Activated CD4-positive, CD25-positive, alpha-beta regulatory T cell treated with anti-CD3 and anti-CD28 coated beads, Interleukin-2, amount 50 U/mL, for 16 hours (primary cell): ENCODE measurements at places on chromosomes 16 and 17.

DNA sequence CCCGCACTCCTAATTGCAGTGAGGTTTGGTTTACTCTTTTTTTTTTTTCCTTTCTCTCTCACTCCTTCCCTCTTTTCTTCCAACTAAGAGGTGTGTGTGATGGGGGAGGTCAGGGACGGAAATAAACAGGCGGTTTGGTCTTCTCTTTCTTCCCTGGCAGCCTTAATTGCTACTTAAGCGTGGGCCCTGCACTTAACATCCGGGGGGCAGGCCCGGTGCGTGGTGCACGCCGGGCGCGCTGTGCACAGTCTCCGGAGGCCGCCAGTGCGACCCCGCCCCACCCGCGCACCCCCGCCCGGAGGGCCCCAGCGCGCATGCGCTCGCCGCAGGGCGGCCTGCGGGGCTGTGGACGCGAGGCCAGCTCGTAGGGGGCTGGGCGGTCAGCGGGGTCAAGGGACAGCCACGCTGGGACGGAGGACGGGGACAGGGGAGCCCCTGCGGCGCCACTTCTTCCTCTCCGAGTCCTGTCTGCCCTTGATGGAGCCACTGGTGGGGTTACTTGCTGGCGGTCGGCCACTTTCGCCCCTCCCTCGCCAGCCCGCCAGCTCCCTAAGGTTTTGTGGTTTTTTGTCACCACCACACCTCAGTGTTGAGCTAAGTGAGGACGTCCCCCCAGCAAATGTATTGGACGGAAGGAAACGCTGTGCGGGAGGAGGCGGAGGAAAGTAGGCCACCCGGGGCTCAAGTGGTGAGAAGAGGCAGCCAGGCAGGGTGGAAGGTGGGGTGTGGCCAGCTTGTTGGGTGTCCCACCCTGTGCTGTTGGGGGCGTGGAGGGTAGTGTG is 120.9 kb downstream of the MRM1 start:
- DNase-seq = peak; percentile 59

DNA sequence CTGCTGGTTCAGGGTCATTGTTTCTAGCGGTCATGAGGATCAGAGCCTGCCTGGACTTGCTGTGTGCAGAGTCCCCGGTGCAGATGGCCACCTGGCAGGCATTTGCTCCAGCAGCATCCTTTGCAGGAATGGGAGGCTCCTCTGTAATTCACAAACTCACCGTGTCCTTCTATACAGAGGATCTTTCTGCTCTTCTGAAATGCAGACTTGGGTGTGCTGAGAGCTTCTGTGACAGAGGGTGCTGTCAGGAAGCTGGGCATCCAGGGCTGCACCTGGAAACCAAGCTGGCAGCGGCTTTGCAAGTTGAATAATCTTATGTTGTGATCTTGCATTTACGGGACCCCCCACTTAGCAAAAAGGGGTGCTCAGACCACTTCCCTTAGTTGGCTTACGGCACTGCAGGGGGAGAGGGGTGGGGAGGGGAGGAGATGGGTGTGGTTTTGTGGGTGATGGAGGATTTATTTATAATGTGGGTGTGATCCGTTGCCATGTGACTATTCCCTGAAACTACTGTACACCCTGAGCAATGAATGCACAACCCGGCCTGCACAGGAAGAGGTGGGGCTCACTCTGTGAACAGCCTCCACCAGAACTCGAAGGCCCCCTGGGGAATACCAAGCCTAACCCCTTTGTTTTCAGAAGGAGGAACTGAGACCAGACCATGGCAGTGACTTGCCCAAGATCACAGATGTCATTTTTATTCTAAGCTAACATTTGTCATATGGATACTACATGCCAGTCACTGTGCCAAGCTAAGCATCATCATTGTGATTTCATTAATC is 178.3 kb downstream of the PRKCB start:
- no peak for DNase-seq

GRCh38 chr16:64910356-64910755 is 211.5 kb downstream of the CDH11 start:
- no peak for DNase-seq

DNA sequence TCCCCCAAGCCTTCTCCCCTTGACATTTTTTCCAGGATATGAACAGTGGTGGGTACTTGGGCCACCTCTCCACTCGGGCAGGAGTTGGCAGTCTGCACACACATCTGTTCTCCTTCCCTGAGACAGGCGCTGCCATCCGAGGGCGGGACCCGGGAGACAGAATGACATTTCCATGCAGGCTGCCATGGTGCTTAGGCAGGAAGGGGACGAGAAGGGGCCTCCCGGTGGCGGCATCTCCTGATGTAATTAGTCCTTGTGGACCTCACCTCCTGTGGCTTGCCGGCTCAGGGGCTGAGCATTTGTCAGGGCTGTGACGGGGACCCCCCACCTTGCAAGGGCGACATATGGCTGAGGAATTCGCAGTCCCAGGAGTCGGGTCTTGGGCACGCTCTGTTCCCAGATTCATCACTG is 197.2 kb downstream of the FOXL1 start:
- no peak for DNase-seq

DNA sequence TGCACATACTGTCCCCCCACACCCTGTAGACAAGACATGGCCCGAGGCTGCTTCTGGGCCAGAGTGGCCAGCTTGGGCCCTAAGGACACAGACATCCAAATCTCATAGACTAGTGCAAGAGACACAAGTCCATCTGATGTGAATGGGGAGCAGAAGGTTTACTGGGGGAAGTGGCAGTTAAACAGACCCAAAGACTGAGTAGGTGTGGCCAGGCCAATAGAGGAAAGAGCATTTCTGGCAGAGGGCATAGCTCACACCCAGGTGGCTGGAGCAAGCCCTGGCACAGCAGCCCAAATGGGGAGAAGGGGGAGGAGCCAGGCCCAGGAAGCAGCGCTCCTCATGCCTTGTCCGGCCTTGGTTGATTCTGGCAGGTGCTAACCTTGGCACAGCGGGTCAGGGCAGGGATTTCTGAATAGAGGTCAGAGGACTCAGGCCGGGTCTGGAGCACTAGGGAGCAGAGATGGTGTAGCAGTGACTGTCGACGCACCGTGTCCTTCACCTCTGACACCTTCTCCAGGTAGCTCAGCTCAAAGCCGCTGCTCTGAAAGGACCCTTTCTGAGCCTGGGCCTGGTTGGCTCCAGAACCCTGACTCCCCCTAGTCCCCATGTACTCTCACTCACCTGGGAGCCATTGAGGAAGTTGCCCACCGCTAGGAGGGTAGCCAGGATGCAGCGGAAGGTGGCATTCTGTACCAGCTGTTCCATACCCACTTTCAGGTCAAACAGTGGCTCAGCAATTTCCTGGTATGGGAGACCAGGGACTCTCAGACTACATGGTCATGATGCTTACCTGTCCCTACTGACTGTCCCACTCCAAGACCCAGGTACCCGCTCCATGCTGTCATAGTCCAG is 4.1 kb downstream of the TMEM208 start:
- no peak for DNase-seq

DNA sequence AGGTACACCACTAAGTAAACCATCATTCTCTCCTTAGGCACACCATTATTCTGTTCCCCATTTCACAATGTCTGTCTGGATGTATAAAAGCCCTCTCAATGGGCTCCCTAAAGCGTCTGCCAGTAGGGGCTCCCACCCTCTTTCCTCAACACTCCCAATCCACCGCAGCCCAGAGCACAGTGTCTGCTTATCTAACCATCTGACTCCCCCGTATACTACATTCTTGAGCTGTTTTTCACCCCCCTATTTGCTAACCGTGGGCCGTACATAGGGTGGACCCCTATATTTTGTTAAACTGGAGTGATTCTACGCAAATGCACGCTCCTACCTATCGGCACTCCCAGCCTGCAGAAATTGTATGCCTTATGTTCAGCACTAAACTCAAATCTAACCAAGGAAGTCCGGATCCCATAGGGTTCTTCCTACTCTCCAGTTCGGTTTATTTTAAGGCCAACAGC is 685 bp upstream of the PSMD3 start:
- no peak for DNase-seq

DNA sequence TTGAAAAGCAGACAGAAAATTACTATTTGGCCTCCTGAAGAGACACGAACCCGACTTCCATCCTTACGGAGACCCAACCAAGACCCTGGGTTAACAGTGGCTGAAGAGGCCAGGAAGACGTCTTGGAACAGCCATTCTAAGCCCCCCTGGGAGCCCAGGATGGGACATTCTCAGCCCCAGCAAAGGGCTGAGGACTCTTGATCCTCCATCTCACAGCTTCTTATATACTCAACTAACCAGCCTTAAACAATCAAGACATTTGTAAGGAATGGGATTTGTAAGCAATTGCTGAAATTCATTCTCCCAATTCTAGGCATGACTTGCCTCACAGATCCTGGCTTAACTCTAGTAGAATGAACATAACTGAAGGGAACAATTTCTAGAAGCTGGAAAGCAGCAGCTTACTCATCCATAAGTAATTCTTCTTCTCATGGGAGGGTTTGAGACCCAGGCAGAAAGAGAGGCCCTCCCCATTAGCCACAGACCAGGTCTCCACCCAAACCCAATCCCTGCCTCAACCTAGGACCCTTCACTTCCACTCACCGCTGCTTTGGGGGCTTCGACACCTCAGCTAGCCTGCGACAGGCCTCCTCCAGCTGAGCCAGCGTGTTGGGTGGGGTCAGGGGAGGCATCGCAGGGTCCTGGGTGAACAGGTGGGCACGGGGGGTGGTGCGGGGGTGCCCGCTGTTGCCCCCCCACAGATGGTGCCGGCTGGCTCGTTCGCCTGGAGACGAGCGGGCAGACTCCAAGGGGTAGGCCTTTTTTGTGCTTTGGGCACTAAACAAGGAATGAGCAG is 25.5 kb downstream of the AXIN2 start:
- no peak for DNase-seq

DNA sequence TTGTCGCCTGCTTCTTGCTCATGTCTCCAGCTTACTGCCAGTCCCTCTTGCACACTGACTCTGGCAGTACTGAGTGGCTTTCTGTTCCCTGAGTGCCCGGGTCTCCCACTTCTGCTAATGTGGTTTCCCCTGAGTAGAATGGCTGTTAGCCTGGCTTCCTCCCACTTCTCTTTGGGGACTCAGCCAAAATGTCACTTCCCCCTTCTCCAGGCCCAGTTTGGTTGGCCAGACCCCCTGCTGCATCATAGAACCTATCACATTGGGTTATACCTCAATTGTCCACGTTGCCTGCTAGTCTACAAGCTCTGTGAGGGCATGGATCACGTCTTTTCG is 304.4 kb downstream of the HS3ST3B1 start:
- DNase-seq = no peak

DNA sequence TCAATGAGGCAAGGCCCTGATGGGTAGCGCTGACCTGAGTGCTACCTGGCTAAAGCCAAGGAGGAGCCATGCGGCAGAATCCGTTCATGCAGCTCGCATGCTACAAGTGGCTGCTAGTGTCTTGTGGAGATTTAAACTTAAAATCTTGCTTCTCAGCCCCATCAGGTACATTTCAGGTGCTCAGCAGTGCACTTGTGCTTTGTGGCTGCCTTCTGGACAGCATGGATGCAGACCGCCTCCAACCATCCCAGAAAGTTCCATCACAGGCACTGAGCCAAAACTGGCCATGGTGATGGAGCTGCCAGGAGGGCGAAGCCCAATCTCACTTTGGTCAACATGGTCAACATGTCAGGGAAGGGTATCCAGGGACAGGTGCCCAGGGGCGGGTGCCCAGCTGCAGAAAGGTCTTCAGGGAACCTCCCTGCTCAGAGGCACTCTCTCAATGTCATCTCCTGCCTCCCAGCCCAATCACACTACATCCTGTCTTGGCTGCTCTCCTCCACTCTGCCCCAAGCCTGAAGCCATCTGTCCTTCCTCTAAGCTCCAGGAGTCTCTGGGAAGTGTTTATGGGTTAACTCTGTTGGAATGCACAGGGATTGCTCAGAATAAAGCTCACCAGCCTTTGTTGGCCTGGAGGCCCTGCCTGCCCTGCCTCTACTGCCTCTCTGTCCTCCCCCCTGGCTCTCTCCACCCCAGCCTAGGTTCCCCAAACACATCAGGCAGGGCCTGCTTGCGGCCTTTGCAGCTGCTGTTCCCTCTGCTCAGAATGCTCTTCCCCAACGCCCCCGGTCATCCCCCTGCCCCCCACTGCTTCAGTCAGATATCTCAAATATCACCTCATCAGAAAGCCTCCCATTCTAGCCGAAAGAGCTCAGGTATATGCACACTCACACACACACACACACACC is 18.3 kb upstream of the TNFRSF13B start:
- no peak for DNase-seq

DNA sequence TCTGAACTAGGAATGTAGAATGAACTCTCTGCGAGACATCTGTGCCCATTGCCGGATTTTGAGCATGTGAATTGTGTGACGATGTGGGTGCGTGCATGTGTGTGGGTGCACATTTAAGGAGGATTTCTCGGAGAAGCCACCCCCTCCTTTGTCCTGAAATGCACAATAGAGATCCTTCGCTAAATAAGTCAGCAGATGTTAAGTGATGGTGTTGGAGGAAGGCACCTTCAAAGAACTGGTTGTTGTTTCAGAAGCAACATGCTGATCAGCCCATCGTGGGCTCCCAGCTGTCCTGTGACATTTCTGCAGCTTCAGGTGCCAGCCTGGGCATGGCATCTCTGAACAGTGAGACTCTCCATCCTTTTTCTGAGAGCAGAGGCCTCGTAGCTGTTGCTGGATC is 194.9 kb downstream of the MSI2 start:
- no peak for DNase-seq

DNA sequence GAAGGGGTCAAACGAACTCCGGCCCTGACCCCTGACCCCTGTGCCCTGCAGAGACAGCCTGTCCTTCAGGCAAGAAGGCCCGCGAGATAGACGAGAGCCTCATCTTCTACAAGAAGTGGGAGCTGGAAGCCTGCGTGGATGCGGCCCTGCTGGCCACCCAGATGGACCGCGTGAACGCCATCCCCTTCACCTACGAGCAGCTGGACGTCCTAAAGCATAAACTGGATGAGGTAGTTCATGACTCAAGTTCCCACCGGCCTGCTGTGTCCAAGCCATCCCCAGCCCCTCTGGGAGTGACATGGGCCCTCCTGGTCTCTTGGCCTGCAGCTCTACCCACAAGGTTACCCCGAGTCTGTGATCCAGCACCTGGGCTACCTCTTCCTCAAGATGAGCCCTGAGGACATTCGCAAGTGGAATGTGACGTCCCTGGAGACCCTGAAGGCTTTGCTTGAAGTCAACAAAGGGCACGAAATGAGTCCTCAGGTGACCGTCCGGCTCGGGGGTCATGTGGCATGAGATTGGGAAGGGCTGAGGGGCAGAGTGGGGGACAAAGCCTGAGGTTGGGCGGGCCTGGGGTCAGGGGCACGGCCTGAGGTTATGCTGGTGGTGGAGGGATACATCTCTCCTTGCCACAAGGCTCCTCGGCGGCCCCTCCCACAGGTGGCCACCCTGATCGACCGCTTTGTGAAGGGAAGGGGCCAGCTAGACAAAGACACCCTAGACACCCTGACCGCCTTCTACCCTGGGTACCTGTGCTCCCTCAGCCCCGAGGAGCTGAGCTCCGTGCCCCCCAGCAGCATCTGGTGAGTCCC is 5.7 kb downstream of the MSLN start:
- DNase-seq = no peak
